ENCODE measurements at places on chromosomes 11 and 22. TPM values are rescaled to one million over a fixed set of nuclear protein-coding genes. Genes with fewer than 3 reads are reported as not detected.

OR2AT4 gene
- total RNA-seq: not detected

APOL4 gene
- 4.9 TPM for total RNA-seq

CSNK1E gene
- 147 TPM for total RNA-seq

OR8G1 gene
- not detected for total RNA-seq

NEFH gene
- total RNA-seq: 0.33 TPM

DNA sequence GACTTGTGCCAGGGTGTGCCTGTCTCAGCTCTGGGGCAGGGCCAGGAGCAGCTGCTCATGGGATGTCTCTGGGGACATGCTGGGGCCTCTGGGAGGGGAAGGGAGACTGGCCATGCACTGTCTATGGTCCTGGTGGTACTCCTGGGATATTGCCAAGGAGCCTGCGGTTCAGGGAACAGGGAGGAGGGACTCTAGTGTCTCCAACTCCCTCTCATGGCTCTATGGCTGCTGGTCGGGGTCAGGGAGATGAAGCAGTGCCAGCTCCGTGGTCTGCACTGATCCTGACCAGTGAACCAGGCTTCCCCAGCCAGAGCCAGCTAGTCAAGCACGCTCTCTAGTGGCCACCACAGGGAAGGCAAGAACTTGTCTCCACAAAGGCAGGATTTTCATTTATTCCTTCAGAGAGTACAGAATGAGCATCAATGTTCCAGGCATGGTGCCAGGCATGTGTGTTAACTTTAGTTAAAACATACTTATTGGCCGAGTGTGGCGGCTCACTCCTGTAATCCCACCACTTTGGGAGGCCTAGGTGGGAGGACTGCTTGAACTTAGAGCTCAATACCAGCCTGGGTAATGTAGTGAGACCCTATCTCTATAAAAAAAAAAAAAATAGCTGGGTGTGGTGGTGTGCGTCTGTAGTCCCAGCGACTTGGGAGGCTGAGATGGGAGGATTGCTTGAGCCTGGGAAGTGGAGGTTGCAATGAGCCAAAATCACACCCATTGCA lies 2.5 kb upstream of the BEST1 start:
- DNase-seq: peak; percentile 83

DNA sequence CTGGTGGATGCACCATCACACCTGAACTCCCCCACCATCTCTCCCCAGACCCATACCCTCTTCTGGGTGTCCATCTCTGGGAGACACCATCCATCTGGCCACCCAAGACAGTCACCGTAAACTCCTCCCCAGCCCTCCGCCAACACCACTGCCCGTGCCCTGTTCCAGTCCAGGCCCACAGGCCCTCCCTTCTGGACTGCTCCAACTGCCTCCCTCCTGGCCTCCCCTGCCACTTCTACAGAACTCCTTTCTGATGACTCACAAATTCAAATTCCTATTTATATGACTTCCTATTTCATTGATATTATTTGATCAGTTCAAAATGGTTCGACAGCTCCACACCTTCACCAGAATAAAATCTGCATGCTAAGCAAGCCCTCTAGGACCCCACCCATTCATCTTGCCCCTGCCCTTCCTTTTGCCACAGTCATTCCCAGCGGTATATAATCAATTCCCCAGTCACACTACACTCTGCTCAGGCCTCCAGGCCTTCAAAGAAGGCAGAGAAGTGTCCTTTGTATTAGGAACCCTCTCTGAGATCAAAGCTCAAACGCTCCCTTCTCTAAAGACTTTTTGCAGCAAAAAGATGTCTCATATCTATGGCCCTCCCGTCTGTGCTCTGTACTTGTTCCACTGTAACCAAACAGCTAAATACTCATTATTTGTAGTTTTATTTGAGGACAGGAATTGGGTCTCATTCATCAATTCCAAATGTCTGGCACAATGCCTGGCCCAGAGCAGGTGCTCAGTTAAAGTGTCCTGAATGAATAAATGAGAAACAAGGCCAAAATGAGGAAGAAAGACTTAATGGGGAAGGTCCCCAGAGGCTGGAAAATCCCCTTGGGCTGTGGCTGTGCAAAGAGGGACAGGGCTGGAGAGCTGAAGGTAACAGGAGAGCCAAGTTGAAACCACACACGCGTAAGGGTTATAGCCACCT lies 29.0 kb downstream of the MYH9 start:
- no peak for DNase-seq

DNA sequence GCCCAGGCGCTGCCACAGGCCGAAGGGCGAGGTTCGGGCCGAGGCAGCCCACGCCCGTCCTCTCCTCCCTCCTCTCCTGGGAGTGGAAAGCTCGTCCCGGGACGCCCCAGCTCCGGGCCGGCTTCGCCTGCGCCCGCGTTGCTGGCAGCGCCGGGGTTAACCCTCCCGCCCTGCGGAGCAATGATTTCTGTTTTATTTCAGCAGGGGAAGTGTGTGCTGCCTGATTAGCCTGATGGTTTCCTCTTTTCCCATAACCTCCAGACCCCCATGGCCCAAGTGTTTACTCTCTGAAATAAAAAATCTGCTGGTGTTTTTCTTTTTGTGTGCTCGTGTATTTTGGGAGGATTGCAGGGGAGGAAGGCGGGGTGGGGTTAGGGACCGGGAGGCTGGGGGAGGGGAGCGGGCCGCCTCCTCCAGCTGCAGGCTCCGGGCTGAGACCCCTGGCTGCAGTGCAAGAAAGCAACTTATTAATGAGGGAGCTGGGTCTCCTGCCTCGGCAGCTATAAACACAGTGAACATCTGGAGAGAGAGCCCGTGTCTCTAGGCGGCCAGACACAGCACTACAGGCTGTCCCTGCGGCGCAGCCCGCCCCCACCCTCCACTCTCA lies 38.6 kb downstream of the ETS1 start:
- no peak for DNase-seq

GRCh38 chr11:68099474-68100405 lies 21.4 kb downstream of the CHKA start:
- no peak for DNase-seq

GRCh38 chr11:127683321-127683720 lies 682.8 kb upstream of the KIRREL3 start:
- no peak for DNase-seq

- no peak for DNase-seq
Measured at GRCh38 chr11:61599968-61600710, 19.3 kb upstream of the SYT7 start.

GRCh38 chr11:72041364-72042063 lies 38.8 kb downstream of the NUMA1 start:
- peak; percentile 87 for DNase-seq

DNA sequence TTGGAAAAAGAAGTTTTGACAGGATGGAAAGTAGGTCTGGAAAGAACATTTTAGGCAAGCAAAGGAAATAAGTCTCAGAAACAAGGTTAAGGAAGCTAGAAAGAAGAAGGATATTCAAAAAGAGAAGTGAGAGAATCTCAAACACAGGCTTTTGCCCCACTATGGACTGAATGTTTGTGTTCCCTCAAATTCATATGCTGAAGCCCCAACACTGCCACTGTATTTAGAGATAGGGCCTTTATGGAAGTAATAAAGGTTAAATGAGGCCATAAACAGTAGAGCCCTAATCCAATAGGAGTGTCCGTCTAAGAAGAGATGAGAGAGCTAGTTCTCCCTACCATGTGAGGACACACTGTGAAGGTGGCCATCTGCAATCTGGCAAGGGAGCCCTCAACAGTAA lies 20.6 kb upstream of the RPS13 start:
- no peak for DNase-seq

DNA sequence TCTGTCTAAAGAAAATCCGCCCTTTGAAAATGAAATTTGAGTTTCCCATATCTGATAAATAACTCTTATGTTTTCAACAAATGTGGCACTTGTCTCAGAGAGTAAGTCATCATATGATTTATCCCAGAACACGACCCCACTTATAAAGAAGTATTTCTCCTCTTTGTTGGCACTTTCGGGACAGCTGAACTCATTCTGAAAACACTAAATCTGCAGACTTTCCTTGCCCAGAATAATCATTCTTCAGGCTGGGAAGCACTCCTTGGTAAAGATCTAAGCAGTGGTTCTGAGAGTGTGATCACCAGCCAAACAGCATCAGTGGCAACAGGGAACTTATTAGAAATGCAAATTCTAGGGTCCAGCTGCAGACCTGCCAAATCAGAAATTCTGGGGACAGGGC lies 532.2 kb upstream of the API5 start:
- DNase-seq: no peak

Measured in breast epithelium (tissue), 4 donors.